Right ventricle myocardium inferior (tissue), 1 donor: ENCODE measurements at places on chromosomes 6 and 20. TPM values are rescaled to one million over a fixed set of nuclear protein-coding genes. Genes with fewer than 3 reads are reported as not detected.

The MYH7B gene
- total RNA-seq: 230 TPM

The SEC23B gene
- total RNA-seq: 8.9 TPM

The GHRH gene
- total RNA-seq: not detected

The RNF146 gene
- total RNA-seq: 41.0 TPM

The DNPH1 gene
- 29.9 TPM for total RNA-seq

The C20orf141 gene
- total RNA-seq: not detected

The SF3B5 gene
- 121 TPM for total RNA-seq

The OOEP gene
- not detected for total RNA-seq

The PTCRA gene
- not detected for total RNA-seq

GRCh38 chr20:47139934-47140535 is 216.5 kb downstream of the ZMYND8 start:
- no peak for DNase-seq

DNA sequence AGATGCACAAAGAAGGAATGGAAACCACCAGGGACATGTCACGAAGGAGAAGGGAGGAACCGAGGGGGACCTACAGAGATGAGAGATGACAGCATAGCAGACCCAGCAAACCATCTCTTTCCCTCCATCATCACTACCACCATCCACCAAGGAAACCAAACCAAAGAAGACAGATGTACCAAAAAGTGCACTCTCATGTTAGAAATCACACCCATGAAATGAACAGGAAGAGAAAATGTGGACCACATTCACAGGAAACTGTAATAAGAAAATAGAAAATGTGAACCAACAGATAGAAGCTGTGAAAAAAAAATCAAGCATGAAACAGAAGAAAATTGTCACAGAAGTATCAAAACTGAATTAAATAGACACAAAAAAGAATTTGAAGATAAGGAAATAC is 672.7 kb downstream of the QKI start:
- no peak for DNase-seq

DNA sequence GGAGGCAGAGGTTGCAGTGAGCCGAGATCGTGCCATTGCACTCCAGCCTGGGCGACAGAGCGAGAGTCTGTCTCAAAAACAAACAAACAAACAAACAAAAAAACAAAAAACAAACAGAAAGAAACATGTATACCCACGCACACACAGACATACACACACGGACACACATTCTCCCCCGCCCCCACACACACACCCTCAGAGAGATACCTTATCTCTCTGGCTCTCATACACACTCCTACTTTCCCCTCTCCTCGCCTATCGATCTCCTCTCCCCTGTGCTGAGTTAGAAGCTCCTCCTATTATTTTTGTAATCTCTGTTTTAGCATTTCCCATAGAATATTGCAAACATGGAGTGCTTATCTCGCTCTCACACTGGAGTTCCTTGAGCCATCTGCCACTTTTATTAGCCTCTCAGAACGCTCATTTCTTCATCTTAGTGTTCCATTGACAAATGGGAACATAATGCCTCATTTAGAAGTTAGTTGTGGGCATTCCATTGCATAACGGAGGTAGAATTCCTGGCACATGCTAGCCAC is 144.2 kb upstream of the CITED2 start:
- DNase-seq: no peak

- DNase-seq: no peak
Measured at GRCh38 chr6:125850361-125850760, 59.6 kb downstream of the NCOA7 start.

DNA sequence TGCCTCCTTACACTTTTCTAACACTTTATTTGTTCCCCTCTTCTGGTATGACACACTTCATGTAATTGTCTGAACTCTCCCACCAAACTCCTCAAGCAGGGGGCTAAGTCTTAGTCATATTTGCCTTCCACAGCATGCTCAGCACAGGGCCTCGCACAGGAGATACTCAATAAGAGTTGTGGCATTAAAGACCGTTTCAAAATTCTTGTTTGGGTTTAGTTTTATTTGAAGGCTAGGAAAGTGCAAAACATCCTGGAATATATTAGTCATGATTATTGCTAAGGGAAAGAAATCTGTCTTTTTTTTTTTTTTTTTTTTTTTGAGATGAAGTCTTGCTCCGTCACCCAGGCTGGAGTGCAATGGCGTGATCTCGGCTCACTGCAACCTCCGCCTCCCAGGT is 137.6 kb upstream of the ECI2 start:
- no peak for DNase-seq

- no peak for DNase-seq
Measured at GRCh38 chr20:48265791-48266190, 480.5 kb upstream of the SULF2 start.

DNA sequence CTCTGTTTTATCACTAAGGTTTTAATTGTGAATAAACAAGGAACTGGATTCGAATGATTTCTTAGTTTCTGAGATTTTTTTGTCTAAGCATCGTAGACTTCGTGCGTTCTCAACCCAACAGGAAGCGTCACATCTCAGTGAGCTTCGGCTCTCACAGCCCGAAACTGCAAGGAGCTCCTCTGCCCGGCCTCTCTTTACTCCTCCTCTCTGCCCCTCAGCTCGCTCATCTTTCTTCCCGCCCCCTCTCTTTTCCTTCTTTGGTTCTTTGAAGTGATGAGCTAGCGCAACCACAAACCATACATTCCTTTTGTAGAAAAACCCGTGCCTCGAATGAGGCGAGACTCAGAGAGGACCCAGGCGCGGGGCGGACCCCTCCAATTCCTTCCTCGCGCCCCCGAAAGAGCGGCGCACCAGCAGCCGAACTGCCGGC is 480 bp upstream of the NT5E start:
- DNase-seq: no peak

DNA sequence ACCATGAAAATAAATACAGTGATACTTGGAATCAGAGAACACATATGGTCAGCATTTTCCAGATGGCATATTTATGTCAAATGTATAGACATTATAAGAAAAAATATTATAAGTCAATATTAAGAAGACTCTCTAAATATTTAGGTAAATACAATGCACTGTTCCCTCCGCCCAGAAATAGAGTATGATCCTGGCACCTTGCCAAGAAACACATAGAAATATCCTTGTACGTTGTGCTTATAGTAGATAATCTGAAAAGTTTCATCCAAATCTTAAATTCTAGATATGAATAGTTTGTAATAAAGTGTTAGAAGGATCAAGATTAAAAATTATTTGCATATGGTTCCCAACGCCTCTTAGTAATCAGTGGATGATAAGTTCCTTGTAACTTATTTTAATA is 645.8 kb upstream of the GJE1 start:
- no peak for DNase-seq

- no peak for DNase-seq
Measured at GRCh38 chr6:110329348-110329713, 28.8 kb downstream of the METTL24 start.

DNA sequence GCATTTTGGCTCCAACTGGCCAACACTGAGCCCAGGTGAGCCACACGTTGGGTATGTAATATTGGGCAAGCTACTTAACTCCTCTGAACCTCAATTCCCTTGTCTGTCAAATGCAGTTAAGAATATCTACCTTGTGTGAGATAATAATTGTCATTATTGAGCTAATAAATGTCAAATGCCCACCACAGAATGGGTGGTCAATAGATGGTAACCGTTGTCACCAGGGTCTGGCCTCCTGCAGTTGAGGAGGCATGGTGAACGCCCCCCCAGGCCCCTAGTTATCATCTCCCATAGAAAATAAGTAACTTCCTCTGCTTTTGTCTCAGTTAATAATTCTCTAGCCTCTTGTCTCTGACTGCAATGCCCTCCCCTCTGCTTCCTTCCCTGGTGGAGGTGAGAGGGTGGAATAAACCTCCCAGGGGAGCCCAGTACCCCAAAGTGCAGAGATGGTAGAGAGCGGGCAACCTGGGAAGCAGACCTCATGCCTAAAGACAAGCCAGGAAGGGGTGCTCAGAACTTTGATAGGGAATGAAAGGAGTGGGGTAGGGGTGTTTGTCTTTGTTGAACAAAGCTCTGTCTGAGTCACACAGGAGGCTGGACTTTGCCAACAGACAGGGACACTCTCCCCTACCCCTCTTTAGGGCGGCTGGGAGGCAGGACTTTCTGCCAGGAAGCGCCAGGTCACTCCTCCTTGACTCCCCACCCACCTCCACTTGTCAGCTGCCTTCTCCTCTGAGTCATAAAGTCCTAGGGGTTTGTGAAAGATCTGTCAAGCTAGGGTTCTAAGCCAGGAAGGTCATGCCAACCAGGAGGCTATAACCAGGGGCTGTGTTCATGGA is 1.3 kb upstream of the UNC5CL start:
- DNase-seq: no peak

DNA sequence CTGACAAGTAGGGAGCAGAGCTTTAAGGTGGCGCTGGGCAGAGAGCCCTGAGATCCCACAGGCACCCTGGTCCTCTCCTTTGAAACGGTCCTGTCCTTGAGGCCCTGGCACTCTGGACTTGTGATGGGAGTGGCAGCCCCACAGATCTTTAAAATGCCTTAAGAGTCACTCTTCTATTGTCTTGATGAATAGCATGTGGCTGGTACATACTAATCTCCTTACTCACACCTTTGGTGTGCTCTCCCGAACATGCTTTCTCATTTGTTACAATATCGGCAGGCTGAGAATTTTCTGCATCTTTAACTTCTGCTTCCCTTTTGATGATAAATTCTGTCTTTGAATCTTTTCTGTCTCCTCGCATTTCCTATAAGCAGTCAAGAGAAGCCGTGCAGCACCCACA is 333.8 kb downstream of the TFAP2A start:
- no peak for DNase-seq
